ENCODE measurements at places on chromosomes 12 and 14.

GRCh38 chr14:53663709-53664108, 292.9 kb downstream of the BMP4 start:
- no peak for DNase-seq

DNA sequence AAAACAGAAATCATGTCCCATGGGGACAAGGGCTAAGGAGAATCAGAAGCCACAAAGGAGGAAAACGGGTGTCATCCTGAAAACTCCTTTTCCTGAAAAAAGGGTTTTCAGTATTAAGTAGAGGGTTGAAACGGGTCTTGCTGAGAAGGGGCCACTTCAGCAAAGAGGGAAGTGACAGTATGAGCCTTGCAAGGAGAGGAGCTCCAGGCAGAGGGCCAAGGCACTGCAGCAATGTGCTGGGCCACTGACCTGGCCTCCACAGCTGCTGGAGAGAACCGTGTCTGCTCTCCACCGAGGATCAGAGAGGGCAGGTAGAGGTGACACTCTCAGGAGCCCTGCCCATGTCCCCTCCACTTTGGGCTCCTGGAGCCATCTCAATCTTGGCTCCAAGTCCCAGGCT, 103.3 kb downstream of the NCOR2 start:
- no peak for DNase-seq

- no peak for DNase-seq
Measured at GRCh38 chr12:6362403-6362802, 13.0 kb downstream of the SCNN1A start.

DNA sequence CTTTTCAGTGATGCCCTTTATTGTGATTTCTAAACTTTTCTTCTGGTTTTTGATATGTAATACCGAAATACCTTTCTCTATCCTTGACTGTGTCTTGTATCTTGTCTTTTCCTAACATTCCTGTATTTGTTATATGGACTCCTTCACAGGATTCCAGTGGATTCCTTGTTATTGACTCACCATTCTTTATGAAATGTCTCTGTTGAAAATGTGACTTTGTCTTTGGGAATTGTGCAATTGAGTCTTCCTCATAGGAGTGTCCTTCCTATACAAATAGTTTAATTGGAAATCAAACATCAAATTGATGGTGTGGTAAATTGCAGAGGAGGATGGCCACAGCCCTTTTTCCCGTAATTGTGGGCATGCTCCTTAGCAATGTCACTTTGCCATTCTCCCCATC, 296.6 kb upstream of the KITLG start:
- no peak for DNase-seq

GRCh38 chr12:69000540-69001243, 67.7 kb upstream of the CPM start:
- DNase-seq = no peak

DNA sequence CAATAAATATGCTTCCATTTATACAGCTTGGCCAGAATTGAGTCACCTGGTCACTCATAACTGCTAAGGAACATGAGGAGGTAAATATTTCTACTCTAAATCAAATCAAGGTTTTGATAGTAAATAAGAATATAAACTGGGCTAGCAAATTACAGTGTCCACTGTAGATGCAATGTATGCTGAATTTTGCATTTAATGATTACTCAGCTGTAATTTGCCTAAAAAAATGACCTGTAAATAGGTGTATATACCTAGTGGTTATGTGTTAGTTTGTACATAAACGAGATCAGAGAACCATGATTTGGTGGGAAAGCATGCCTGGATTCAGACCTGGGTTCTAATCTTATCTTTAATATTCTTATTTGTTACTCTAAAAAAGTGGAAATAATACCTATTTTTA, 76.6 kb upstream of the CNTN1 start:
- no peak for DNase-seq

GRCh38 chr14:56998728-56999127, 188.4 kb upstream of the OTX2 start:
- DNase-seq = no peak

DNA sequence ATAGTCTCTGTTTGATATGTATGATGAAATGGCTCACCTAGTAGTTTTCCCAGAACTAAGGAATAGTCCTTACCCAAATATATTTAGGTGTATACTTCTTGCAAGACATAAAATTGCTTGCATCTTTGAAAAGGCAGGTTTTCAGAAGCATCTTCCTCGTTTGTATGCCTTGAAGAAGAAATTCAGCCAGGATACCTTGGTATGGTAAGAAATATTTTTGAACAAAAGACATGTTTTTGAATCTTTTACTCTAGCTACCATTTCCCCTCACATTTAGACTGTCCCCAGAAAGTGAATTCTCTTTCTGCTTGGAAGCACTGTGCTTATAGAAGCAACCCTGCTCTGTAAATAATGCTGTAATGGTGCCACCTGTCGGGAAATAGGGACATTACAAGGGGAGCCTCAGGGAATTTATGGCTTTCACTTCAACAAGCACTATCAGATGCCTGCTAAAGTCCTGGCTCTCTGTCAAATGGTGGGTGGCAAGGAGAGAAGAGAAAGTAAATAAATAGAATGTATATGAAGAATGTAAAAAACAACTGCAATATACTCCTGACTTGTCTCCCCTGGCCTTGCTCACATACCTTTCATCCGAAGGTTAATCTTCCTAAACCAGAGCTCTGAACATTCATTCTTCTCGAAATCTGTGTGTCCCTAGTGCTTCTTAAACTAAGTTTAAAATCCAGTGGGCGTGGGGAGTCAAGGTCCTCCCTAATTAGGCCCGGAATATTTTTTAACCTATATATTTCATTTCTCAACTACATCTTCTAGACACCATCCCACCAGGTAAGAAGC, 6.1 kb downstream of the CCDC184 start:
- peak; percentile 69 for DNase-seq

- DNase-seq = no peak
Measured at GRCh38 chr14:74080820-74081460, 3.3 kb downstream of the ALDH6A1 start.

DNA sequence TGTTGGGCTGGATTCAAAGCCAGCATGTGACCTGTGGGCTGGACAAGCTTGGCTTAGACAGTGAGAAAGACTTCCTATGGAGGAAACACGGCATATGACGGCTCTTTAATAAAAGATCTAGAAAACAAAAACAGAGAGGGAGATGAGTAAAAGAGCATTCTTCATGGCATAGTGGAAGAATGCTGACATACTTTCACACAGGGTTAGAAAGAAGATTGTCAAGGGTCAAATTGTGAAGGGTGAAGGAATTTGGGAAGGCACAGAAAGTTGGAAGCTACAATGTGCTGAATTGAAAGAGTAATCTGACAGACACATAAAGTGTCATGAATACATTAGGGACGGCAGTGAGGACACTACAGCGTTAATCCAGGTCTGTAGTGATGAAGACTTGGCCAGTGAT, 63.4 kb downstream of the GALNT4 start:
- DNase-seq = no peak

GRCh38 chr14:63039866-63040265, 5.4 kb downstream of the KCNH5 start:
- DNase-seq = no peak

DNA sequence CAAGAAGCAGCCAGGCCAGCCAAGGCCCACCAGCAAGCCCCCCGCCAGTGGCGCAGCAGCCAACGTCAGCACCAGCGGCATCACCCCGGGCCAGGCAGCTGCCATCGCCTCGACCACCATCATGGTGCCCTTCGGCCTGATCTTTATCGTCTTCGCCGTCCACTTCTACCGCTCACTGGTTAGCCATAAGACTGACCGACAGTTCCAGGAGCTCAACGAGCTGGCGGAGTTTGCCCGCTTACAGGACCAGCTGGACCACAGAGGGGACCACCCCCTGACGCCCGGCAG, 15.0 kb downstream of the ORAI1 start:
- DNase-seq = no peak

DNA sequence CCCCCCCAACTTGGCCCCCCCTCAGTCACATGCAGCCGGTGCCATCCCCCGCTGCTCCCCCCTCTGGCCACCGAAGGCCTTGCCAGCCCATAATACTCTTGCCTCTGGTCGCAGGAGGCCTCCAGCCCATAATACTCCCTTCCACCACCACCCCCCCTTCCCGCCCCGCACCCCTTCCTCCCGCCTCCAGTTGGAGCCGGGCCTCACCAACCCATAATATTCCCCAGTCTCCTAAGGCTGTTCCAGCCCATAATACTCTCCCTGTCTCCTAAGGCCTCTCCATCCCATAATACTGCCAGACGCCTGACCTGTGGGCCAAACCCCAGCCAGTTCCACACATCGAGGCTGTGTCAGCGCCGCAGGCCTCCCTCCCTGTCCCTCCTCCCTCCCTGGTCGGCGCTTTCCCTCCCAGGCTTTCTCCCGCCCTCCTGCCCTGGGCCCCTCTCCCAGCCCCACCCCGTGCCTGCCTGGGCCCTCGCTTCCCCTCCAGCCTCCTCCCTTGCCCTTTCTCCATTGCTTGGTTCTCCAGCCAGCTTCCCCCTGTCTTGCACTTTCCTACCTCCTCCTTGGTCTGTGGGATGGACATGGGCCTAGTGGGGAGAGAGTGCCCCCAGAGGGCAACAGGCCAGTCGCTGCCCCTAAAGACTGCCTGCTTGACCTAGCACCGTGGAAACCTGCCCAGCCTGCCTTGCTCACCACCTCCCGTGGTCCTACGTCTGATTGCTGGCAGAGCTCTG, 6.8 kb upstream of the CHD4 start:
- no peak for DNase-seq

- no peak for DNase-seq
Measured at GRCh38 chr14:82060219-82060618, 526.6 kb upstream of the SEL1L start.

DNA sequence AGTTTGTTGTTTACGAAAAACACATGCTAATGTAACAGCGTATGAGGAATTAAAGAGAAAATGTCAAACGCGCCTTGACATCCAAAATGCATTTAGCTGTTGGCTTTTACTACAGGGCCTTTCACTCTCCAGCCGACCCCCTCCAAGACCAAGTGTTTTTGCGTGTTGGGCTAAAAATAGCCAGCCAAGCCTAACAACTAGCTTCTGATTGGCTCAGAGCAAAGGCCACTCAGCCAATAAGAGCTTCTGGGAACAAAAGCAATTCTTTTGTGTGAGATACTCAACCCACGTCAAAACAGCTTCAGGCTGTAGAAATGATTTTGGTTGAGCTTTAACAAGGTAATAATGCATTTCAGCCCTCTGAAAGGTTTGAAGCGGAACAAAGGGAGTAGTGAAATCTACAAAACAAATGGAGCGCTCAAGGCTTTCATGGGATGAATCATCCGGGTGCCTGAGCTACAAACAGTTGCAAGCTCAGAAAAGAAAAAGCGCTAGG, 198.7 kb upstream of the DCN start:
- no peak for DNase-seq

DNA sequence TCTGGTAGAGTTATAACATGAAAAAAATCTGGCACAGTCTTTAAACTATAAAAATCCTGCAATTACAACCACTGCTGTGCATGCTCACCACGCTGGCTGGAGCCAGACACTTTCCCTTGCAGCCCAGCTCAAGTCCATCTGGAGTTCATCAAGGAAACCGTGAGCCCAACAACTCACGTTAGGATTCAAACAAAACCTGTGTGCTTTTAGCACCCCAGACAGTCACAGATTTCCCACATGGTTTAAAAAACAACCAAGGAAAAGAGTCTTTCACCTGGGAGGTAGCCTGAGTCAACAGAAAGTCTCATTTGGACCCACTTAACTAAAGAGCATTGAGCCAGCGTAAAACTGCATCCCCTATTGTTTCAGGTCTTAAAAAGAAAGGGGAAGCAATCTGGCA, 4.7 kb downstream of the LRIG3 start:
- DNase-seq = no peak

DNA sequence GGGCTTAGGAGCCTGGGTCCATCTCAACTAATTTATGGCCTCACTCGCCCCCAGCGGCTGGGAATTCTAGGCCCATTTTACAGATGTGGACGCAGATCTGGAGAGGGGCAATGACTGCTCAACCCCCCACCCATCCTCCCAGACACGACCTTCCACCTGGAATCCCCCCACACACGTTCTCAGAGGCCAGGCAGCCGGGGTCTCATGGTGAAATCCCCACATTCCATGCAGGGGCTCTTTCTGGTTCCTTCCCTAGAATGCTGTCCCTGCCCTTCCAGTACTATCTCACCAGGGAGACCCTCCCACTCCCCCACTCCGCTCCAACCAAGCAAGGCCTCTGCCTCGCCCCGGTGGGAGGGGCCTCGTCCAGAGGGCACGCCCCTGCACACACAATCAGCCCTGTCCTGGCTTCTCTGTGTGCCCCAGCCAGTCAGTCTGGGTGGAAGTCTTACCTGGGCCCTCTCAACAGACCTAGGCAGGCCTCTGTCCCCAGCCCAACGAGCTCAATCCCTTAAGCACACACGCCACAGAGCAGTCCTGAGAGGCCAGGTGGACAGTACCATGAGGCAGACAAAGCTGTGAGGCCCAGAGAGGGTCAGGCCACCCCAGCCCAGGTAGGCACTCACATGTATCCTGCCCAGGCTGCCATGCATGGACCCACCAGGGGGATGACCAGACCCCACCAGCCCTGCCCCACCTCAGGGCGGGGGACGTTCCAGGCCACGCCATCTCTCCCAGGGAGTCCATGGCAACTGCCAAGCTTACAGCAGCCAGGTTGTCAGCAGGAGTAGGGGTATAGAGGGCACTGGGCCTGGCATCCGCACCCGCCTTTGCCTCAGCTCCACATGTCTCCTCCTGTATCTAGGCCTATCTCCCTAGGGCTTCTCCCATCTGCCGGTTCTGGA, 1.3 kb upstream of the ANKRD9 start:
- DNase-seq = peak; percentile 50

DNA sequence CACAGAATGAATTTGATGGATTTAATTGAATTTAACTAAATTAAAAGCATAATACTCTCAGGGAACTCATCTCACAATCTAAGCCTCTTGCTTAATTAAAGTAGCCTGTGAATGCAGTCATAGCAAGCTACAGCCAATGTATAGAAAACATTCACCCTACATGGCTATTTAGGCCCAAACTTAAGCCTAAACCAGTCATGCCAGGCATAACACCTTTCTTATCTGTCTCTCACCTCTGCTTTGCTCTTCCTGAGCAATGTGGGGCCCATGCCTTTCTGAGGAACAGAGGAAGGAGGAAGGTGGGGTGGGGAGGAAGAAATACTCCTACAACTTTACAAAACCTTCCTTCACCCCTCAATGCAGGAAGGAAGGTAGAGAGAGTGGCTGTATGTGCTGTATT, 29.1 kb downstream of the IFNG-AS1 start:
- no peak for DNase-seq

DNA sequence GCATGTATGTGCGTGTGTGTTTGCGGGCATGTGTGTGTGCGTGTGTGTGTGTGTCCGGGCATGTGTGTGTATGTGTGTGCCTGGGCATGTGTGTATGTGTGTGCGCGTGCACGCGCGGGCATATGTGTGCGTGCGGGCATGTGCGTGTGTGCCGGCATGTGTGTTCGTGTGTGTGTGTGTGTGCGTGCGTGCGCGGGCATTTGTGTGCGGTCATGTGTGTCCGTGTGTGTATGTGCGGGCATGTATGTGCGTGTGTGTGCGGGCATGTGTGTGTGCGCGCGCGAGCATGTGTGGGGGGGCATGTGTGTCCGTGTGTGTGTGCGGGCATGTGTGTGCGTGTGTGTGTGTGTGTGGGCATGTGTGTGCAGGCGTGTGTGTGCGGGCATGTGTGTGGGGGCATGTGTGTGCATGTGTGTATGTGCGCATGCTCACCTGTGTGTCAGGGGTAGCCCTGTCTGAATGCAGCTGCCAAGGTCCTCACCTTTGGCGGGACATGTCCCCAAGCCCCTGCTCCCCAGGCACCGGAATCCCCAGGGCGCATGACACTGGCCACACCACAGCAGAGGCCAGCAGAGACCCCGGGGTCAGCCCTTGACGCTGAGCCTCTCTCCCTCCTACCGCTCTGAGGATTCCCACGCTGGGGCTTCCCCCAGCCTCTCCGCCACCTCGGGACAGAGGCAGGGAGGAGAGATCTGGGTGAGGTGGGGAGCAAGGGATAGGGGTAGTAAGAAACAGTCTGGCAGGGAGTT, 109.5 kb upstream of the NCOR2 start:
- no peak for DNase-seq
